ENCODE measurements at places on chromosomes 1 and 21.
A peak's percentile ranks its signal among the peaks of the same experiment; 100 is the strongest.

- DNase-seq: no peak
Measured at GRCh38 chr1:184582411-184582810, 172.2 kb downstream of the EDEM3 start.

GRCh38 chr1:183517401-183517800 is 45.1 kb downstream of the SMG7 start:
- no peak for DNase-seq

DNA sequence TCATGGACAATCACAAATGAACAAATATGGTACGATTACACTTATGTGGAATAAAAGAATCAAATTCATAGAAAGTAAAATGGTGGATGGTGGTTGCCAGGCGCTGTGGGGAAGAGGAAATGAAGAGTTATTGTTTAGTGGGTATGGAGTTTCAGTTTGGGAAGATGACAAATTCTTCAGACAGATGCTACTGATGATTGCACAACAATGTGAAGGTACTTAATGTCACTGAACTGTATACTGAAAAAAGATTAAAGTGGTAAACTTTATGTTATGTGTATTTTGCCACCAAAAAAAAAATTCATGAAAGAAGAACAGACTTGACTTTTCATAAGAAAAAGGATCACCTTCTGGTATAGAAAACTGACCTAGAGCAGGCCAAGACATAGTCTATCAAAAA is 745.6 kb upstream of the CXADR start:
- DNase-seq: no peak

DNA sequence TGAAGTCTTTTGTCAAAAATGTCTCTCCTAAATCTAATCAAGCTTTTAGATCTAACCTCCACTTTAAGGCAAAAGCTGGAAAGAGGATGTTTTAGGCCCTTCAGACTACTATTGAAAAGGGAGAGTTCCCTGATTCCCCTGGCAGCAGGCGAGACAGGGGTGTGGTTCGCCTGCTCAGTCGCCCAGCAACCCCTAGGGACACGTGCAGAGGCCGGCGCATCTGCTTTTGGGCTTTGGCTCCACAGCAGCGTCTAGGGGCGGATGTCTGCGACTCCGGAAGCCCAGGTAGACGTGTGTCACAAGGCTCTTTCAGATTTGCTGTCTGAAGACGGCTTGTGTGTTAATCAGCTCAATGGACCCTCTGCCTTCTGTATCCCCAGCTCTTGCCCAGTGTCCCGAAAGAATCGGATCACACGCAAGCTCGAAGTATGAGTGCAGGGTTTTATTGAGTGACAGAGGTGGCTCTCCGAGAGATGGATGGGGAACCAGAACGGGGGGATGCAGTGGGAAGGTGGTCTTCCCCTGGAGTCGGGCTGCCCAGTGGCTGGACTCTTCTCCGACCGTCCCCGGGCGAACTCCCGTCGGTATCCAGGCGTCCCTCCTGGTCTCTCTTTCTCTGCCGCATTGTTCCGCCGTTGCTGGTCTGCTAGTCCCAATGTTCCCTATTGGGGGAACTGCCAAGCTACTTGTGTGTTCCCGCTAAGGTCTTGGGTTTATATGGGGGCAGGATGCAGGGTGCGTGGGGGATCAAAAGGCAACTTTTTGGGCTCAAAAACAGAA is 45.5 kb downstream of the OLFML2B start:
- no peak for DNase-seq

GRCh38 chr21:45994759-45995685 is 13.5 kb downstream of the COL6A1 start:
- no peak for DNase-seq

DNA sequence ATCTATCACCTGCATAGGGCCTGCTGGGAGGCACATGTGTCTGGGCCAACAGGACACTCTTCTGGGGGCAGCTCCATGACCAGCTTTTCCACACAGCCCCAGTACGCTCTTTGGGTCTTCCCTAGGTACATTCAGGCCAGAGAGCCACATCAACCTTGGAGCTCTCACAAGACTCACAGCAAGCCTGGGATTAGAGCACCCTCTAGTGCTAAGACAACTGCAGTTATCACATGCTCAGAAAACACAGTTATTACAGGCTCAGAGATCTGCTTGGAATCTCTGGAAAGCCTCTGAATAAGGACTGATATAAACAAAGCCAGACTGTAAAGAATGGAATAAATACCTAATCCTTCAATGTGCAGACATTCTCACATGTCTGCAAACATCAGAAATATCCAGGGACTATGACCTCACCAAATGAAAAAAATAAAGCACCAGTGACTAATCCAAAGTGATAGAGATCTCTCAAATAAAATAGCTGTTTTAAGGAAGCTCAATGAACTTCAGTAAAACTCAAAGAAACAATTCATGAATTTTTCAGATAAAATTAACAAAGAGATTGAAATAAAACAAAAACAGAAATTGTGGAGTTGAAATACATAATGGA is 563.9 kb upstream of the NR5A2 start:
- no peak for DNase-seq

DNA sequence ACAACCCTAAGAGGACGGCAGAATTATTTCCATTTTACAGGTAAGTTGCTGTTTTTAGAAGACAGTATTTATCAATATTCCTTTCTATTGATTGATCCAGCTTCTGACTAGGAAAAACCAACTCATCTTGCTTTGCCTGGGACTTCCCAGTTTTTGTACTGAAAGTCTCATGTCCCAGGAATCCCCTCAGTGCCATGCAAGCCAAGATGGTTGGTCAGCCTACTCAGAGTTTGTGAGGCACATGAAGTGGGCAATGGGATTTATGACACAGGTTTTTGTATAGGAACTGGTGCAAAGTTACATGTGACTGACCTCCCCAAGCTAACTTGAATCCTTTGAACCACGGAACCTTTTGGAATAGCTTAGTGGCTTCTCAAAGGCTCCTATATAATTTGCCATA is 45.5 kb downstream of the GNG12 start:
- no peak for DNase-seq

- no peak for DNase-seq
Measured at GRCh38 chr1:1063261-1063944, 10.7 kb downstream of the RNF223 start.

- no peak for DNase-seq
Measured at GRCh38 chr1:98919211-98919610, 85.5 kb downstream of the PLPPR5 start.

DNA sequence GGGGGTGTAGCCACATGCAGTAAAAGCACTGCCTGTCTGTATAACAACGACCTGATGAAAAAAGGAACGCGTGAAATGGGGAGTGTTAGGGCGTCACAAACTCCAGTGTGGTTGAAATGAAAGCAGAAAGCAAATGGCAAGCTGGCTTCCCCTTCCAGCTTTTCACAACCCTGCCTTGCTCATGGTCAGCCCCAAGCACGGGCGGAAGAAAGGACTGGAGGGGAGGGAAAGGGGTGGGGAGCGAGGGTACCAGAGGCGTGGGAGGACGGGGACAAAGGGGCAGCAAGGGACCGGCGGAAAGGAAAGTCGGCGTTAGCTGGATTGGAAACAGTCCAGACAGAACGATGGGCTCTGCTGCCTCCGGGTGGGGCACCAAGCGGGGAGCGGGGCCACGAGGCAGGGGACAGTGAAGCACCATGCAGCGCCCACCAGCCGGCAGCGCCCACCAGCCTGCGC is 9.6 kb downstream of the VPS26C start:
- DNase-seq: peak; percentile 35

DNA sequence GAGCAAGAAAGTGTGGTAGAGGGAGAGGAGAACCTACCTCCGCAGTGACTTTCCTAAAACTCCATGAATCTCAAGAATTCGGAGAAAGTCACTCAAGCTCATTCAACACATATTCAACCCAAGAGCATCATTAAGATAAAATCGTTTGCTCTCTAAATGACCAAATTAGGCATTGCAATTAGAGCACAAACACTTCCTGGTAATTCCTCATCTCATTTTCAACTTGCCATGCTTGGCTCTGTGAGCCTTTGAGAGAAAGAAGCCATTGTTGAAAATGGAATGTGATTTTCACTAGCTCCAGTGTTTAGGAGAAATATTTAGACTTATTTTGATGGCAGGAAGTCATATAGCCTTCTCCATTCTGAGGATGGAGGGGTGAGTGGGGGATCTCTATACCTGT is 52.5 kb downstream of the KAZN start:
- DNase-seq: no peak

- no peak for DNase-seq
Measured at GRCh38 chr1:234706931-234707330, 97.0 kb upstream of the IRF2BP2 start.

GRCh38 chr1:86537928-86538695 is 8.8 kb upstream of the CLCA4 start:
- no peak for DNase-seq

DNA sequence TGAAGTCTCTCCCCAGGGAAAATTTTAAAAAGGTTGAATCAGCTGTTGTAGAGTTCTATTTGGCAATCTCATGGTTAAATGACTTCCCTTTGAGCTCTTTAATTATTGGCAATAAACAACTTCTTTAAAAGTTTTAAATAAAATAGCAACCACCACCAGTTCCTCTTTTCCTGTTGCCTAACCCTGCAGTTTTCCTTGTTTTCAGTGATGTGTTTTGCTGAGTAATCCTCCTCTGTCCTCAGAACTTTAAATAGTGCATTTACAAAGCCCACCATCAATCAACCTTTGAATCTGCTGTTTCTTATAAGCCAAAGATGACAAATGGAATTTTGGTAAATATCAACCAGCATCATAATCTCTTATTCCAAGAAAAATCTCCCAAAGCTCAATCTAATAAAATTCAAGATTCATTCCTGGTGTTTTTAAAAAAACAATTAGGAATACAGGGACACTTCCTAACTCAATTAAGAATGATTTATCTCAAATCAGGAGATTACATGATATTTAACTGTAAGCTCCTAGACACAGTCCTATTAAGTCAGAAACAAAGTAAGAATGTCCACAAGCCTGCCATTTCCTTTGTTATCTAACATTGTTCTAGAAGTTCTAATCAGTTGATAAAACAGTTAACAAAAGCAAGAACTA is 14.8 kb downstream of the AVPR1B start:
- DNase-seq: no peak

GRCh38 chr21:20329636-20330035 is 668.6 kb upstream of the NCAM2 start:
- DNase-seq: no peak

GRCh38 chr21:34743831-34744230 is 75.0 kb downstream of the CLIC6 start:
- DNase-seq: no peak

- no peak for DNase-seq
Measured at GRCh38 chr1:82901118-82901517, 1097.8 kb downstream of the TTLL7 start.

- DNase-seq: no peak
Measured at GRCh38 chr21:20949884-20950283, 48.3 kb upstream of the NCAM2 start.

DNA sequence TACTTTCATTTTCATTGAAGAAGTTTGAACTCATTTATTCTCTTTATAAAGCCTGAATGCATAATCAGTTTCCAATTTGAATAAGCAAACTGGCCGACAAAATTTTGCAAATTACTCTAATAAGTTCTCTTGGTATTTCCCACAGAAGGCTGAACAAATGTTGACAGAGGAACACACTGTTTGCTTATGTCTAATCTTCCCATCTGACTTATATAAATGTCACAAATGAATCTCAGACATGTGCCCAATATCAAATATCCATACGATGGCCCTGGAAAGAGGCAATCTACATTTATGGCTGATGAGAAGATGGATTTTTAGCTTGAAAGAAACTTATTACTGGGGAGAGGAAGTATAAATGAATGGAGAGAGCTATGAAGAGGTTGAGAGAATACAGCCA is 380.6 kb upstream of the ZRANB2 start:
- DNase-seq: no peak

GRCh38 chr1:201828217-201828819 is 639 bp upstream of the IPO9 start:
- DNase-seq: no peak

DNA sequence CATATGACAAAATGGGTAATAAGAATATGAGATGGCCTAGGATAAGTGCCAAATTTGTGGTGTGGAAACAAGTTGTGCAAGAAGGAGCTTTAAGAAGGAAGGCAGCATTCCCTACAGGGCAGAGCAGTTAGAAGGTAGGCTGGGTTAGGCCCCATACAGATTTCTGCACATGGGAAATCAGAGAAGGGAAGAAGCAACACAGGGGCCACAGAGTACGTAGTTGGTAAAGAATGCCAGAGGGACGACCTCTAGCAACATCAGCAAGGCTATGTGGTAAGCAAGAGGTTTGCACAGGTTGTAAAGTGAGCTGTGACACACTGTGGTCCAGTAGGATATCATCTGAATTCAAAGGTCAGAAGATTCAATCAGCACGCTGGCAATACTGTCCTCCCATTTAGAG is 765.6 kb upstream of the B3GALT2 start:
- DNase-seq: no peak

DNA sequence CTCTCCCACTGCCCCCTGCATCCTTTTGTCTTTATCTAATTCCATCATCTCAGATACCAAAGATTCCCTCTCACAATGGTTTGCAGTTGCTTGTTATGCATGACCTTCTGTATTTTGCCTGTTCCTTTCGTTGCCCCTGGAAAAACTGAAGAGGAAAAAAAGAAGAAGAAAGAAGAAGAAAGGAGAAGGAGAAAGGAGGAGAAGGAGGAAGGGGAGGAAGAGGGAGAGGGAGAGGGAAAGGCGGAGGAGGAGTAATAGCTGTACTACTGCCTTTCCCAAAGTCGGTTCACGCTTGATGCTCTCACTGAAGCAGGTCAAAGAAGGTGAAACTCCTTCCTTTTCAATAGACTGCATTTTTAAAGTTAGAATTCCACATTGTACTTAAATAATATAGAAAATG is 513.8 kb downstream of the PTPRC start:
- no peak for DNase-seq

GRCh38 chr1:178362747-178363146 is 134.0 kb downstream of the CLEC20A start:
- no peak for DNase-seq

DNA sequence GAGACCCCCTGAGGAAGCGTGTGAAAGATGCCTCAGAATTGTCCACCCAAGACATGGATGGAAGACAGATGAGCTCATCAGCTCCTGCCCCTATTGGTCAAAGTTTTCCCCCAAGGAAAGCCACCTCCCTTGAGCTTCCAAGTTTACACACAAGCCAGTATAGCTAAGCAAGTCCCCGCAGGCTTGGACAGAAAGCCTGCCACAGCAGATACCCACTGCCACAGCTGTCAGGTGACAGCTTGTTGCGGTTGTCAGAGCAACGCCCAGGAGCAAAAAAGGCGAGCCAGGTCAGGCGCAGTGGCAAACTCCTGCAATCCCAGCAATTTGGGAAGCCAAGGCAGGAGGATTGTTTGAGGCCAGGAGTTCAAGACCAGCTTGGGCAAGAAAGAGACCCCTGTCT is 60.9 kb upstream of the IFNAR2 start:
- no peak for DNase-seq

DNA sequence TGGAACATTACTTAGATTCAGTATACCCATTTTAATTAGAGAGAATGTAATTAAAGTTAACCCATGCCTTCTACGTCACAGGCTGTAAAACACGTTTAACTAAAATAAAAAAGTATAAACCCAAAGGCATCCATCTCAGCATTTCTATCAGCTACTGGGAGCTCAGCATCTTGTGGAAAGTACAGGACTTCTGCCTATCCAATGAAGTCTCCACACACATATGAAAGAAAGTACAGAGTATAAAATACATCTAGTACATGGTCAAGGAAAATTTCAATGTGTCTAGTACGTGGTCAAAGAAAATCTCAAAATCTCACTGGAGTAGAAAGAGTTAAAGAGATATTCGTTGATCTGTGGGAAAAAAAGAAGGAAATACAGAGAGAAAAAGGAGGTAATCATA is 141.4 kb upstream of the ZNHIT6 start:
- DNase-seq: no peak

GRCh38 chr1:33048426-33048825 is 11.7 kb upstream of the AK2 start:
- no peak for DNase-seq

- DNase-seq: no peak
Measured at GRCh38 chr1:245690946-245691541, 536.3 kb downstream of the KIF26B start.
